Stimulated activated CD8-positive, alpha-beta memory T cell treated with anti-CD3 and anti-CD28 coated beads, Interleukin-2, amount 100 ng/mL, for 1 hour (primary cell): ENCODE measurements at places on chromosomes 12 and 14.

GRCh38 chr14:33793398-33794110 is 157.3 kb downstream of the EGLN3 start:
- DNase-seq, result no peak

- no peak for DNase-seq
These were observed 1.9 kb downstream of the ETV6 start for GRCh38 chr12:11651381-11651780.

- no peak for DNase-seq
These were observed 14.1 kb upstream of the AMN1 start for GRCh38 chr12:31742891-31743290.

- DNase-seq, result no peak
These were observed 6.4 kb downstream of the ATN1 start for GRCh38 chr12:6934110-6934509.

GRCh38 chr12:128267651-128268378 is 845 bp downstream of the TMEM132C start:
- no peak for DNase-seq
